ENCODE measurements at places on chromosomes 5 and 9.

GRCh38 chr9:104319685-104320084 lies 184.4 kb upstream of the OR13F1 start:
- no peak for DNase-seq

DNA sequence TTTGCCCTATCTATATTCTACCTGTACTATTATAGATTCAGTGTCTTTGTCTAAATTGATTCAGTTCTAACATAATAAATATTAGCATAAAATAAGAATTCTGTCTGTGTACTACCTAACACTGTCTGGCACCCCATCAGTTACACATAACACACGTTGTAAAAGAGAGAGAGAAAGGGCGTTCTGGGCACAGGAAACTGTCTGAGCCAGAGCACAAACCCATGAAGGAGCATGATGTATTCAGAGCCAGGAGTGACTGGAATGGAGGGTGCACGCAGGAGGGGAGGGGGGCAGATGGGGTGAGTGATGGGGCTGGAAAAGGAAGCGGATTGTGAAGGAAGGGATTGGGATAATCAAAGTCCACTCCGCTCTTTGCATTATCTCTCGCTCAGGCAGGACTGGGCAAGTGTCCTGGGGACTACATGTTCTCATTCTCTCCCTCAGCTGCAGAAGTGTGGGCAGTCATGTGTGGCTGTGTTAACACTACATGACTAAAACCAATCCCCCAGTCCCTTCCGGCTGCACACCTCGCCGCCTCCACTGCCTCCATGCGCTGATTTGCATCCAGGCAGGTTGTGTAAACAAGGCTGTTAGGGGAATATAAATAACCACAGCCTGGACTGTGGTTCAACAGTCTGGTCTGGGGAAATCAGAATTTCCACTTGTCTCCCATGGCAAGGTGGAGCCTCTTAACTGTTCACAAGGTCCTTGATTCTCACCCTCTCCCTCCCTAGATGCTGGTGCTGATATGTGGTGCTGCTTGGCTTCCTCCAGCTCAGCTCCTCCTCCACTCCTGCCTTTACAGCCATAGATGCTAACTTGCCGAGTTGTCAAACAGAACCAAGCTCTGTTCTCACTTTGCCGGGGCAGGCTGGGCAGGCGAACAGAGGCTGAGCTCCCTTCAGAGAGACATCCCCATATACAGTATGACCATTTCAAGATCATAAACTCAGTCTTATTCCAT lies 367.5 kb upstream of the BRINP1 start:
- DNase-seq = no peak

GRCh38 chr5:60382716-60383115 lies 317.2 kb downstream of the DEPDC1B start:
- DNase-seq = peak; percentile 48

DNA sequence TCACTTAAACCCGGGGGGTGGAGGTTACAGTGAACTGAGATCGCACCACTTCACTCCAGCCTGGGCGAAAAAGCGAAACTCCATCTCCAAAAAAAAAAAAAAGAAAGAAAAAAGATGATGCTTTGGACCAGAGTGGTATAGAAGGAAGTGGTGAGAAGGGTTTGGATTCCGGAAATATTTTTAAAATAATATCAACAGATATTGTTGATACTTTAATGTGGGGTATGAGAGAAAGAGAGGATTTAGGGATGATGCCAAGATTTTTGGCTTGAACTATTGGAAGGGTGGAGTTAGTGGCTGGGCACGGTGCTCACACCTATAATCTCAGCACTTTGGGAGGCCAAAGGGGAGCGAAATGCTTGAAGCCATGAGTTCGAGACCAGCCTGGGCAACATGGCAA lies 49.6 kb upstream of the PLIN2 start:
- DNase-seq = no peak

GRCh38 chr5:145237843-145238242 lies 597.3 kb downstream of the PRELID2 start:
- no peak for DNase-seq

GRCh38 chr9:125805057-125805456 lies 57.9 kb downstream of the PBX3 start:
- DNase-seq = no peak

GRCh38 chr5:35212122-35212982 lies 17.9 kb downstream of the PRLR start:
- no peak for DNase-seq
